ENCODE measurements at places on chromosomes 11 and 22. TPM values are rescaled to one million over a fixed set of nuclear protein-coding genes. Genes with fewer than 3 reads are reported as not detected.

DNA sequence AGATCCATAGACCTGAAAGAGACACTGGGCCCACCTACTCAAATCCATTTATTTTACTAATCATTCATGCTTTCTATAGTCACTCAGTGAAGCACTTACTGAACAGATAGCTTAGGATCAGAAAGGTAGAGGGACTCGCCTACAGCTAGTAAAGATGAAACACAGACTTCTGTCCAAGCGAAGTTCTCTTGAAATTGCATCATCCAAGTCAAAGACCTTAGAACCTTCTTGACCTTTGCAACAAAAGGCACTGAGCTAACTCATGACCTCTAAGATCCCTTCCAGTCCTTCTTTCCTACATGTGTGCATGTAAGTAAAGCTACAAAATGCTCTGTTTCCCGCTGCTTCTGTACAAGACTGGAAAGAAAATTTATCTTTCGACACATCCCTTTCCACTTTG, 377.6 kb downstream of the LARGE1 start:
- no peak for DNase-seq

DNA sequence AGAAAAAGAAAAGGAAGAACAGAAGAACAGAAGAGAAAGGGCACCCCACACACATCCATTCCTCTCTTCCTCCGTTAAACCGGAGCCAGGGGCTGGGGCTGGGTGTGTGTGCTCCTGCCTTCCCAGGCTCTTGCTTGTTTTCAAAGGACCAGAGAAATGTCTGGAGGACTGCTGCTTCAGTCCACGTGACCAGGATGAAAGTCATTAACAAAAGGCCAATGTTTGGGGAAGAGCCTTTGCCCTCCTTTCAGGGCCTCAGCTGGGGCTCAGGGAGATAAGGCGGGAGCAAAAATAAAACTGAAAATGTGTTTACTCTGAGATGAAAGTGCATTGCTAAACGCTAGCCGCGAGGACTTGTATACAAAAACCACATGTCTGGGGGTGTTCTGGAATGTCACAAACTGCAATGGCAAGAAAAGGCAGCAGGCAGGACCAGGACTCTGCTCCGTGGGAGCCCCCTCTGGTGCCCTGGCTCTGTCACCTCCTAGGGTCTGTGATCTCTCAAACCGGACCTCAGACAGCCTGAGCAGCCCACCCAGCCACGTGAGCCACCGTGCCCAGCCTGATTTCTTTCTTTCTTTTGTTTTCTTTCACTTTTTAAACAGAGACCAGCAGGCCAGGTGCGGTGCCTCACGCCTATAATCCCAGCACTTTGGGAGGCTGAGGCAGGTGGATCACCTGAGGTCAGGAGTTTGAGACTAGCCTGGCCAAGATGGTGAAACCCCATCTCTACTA, 31.6 kb upstream of the MYH9 start:
- peak; percentile 42 for DNase-seq

DNA sequence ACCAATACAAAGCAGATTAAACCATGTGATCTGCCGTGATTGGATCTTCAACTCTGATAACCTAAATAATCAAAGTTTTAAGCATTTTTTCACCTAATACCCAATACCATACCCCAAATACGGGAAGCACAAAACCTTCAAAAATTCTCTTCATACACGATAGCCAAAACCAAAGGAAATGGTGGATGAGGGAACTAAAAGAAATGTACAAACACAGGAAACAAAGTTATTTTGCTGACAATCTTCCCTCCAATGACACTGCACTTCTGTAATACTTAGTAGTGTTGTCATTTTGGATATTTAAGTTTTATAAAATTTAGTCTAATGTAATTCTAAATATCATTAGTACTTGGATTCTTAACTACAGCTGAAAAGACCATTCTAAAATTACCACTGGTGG, 27.0 kb downstream of the CSTF3 start:
- DNase-seq: no peak

GRCh38 chr22:42347281-42347824, 76.9 kb upstream of the TCF20 start:
- DNase-seq: no peak

The APOL4 gene
- 2.3 TPM for total RNA-seq

DNA sequence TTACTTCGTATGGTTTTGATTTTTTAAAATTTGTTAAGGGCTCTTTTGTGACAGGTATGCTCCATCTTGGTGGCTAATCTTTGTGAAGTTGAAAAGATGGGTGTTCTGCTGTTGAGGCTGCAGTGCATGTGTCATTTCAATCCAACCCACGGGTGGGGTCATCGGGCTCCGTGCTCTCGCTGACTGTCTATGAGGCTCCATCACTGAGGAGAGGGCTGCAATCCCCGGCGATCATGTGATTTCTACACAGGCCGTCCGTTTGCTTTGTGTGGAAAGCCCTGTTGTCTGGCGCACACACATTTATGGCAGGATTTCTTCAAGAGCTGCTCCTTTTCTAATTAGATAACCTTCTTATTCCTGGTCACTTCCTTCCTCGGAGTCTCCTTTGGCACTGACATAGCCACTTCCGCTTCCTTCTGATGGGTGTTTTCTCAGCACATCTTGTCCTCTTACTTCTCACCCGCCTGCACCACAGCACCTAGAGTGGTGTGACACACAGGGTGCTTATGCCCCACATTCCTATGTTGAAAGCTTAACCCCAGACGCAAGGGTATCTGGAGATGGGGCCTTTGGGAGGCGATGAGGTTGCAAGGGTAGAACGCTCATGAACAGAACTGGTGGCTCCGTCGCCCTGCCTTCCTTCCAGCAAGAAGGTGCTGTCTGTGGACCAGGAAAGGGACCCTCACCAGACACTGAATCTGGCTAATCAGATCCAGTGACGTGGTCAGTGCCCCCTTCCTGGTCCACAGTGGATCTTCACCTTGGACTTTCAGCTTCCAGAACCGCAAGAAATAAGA, 9.4 kb downstream of the MOB2 start:
- no peak for DNase-seq

The NEFH gene
- 0.17 TPM for total RNA-seq

- DNase-seq: no peak
Observed at GRCh38 chr11:67404515-67405195, 772 bp downstream of the TBC1D10C start.

DNA sequence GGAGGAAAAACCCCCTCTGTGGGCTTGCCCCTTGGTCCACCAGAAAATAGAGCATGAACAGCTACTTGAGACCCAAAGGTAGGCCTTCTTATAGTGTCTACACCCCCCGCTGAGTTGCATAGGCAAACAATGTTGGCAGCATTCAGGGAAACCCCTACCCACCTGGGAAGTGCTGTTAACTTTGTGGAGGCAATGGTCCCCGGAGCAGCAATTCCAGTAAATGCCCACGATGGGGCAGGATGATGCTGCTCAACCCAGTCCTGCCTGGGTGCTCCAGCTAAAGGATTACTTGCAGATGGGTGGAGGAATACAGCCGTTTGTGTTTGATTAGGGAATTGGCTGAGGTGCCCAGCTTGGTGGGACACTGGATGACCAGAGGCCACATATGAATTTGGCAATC, 381.3 kb upstream of the ANO5 start:
- DNase-seq: no peak

GRCh38 chr11:114478768-114479167, 39.5 kb downstream of the REXO2 start:
- DNase-seq: no peak

The HBB gene
- total RNA-seq: 3,950 TPM

The CDKN1C gene
- total RNA-seq: 2.6 TPM

The DGAT2 gene
- 151 TPM for total RNA-seq

The RBMXL2 gene
- total RNA-seq: 0.05 TPM

DNA sequence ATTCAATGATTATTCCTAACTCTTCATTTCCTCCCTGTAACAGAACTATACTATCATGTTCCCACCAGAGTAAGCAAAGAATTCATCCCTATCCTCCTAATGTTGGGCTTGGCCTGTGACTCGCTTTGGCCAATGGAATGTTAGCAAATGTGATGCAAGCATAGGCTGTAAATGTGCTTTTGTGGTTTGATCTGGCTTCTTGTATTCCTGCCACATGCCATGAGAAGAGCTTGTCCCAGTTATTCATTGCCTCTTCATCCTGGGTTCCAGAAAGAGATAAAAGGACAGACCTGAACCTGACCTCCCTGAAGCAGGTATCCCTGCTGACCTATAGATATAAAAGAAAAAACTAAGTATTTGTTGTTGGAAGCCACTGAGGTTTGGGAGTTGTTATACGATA, 51.0 kb downstream of the SYTL2 start:
- DNase-seq: no peak

DNA sequence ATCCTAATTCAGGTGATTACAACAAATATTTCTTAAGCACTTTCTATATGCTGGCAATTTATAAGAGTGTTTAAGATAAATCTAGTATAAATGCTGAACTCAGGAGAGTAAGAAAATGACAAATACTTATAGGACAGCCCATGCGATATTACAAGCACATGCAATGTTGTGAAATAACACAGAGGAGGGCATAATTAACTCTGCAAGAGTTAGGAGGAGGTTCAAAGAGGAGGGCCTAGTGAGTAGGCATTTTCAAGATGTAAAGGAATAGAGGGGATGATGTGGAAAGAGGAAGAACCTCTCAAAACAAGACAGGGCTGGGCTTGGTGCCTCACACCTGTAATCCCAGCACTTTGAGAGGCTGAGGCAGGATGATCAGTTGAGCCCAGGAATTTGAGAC, 37.1 kb upstream of the IL17RA start:
- DNase-seq: no peak

The FADD gene
- 17.3 TPM for total RNA-seq
